Left cardiac atrium (tissue), 4 donors: ENCODE measurements at places on chromosomes 7 and 10.

- DNase-seq, result no peak
Measured at GRCh38 chr7:92988941-92989545, 128.7 kb downstream of the SAMD9 start.

DNA sequence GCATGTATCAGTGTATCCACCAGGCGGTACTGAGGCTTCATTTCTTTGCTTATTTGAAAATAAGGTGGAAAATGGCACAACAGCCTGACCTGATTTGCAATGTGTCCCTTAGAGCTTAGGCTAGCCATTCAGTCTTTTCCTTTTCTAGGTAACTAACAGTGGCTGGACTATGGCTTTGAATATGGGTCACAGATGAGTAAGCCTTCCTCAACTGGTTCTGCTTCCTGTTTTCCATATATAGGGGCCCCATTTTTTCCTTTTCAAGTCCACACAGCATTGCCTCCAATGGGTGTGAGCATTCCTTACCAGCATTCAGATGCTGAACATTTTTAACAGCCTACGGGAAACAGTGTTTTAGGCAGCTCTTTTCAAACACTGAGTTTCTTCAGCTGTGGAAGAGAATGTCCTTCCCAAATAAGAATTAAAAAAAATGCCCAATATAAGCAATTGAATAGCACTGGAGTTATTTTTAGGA lies 3.9 kb upstream of the ITGB1 start:
- DNase-seq, result no peak

DNA sequence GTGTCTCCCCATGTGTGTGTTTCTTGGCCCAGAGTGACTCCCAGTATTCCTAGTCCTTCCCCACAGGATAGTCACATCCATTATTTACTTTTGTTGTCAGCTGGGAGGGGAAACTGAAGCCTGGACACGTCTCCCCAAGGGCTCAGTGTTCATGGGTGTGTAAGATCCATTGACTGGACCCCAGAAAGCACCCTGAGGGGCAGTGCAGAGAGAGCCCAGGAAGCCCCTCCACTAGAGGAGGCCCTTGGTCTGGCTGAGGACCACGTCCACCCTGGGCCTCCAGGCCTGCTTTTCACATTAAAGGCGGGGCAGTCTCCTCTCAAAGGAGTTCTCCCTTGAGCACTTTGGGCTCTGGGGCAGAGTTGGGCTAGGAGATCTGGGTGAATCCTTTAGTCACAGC lies 21.3 kb downstream of the ZNF783 start:
- no peak for DNase-seq

GRCh38 chr10:80289451-80290287 lies at the start of gene MAT1A:
Gene MAT1A, minus strand, starts transcription at chr10:80289658. Its CDS starts 235 bp downstream, at chr10:80289423.
- no peak for DNase-seq

GRCh38 chr7:40000734-40001315 lies 50.8 kb downstream of the CDK13 start:
- DNase-seq, result no peak

GRCh38 chr7:91946549-91946948 lies 5.9 kb downstream of the AKAP9 start:
- DNase-seq, result no peak

DNA sequence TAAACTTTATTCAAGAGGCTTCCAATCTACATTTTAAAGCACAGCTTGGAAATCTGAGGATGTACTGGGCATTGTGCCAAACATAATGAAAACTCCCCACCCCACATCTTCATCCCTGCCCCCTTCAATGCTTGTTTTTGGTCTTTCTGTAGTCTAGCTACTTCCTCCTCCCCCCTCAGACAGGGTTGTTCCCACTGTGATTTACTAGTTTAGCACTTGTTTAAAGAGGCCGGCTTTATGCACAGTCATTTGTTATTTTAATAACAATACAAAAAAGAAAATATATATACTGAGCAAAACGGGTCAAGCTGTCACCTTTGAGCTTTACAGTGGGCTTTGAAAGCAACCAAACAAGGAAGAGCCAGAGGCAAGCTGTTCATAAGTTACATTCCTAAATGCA lies 132.6 kb downstream of the CHRM2 start:
- DNase-seq, result no peak

GRCh38 chr7:77450613-77451012 lies 34.5 kb upstream of the GSAP start:
- no peak for DNase-seq

GRCh38 chr10:91564508-91564907 lies 68.4 kb downstream of the PPP1R3C start:
- DNase-seq, result no peak

DNA sequence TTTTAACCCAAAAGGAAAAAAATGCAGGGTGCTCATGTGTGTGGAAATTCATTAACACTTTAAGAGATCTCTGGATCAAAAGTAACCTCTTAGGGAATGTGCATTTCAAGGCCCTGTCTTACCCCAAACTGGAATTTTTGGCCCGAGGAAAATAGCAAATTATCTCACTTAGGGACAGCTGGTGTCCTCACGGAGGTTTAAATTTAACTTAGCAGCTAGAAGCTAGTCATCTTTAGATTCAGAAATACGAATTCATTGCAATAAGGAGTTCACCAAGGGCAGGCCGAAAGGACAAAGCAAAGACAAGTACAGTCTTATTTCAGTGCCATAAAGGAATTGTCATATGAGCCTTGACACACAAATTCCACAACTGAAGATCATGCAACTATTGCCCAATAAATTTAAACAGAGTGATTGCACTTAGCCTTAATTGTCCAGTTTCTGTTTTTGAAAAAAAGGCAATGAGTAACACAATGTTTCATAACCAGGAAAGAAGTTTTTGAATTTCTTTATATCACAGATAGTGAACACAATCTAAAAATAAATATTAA lies 22.4 kb upstream of the SEMA3C start:
- DNase-seq, result no peak

- DNase-seq, result no peak
Measured at GRCh38 chr10:80596391-80597257, 58.9 kb downstream of the SH2D4B start.

DNA sequence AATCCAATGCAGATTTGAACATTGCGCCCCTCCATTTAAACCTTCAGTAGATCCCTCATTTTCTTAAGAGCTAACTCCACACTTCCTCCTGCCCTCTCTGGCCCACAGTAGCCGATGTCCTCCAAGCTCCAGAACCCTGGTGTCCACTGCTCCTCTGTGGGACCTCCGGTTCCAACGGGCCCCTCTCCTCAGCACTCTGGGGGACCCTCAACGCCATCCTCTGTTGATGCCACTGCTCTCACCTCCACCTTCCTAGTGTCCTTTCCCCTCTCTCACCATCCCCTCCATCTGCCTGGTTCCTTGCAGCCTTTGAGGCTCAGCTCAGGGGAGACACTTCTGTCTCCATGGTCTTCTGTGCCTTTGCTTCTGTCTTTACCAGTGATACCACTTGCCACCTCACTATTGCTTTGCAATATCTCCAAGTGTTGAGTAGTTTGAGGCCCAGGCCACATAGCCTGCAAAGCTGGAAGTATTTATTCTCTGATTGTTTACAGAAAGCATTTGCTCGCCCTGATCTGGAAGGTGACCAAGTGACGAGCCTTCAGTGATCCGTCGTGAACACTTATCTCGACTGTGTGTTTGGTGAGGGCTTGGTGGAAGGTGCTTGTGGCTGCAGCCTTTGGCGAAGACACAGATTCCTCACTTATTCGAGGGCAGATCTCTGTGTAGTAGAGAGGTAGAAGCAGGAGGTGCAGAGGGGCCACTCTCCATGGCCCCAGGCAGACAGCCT lies 104.8 kb upstream of the SHH start:
- DNase-seq, result no peak
